ENCODE measurements at places on chromosomes 2 and 18.

- no peak for DNase-seq
These were observed 262.6 kb upstream of the THUMPD2 start for GRCh38 chr2:40041422-40042382.

GRCh38 chr2:43708891-43709290, 32.7 kb upstream of the C1GALT1C1L start:
- DNase-seq: no peak

GRCh38 chr18:51039138-51040112, 9.4 kb downstream of the SMAD4 start:
- no peak for DNase-seq

DNA sequence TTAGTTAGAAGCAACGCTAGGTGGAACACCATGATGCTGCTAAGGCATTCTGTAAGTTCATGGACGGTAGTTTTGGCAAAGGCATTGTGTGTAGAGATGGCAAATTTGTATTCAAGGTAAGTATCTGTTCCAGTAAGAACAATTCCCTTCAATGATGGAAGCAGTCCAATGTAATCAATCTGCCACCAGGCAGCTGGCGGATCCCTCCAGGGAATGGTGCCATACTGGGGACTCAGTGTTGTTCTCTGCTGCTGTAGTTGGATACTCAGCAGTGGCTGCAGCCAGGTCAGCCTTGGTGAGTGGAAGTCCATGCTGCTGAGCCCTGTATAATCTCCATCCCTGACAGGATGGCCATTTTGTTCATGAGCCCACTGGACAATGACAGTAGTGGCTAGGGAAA, 62.8 kb downstream of the ARL6IP6 start:
- DNase-seq: no peak

GRCh38 chr2:69549421-69549820, 94.1 kb downstream of the AAK1 start:
- DNase-seq: no peak

DNA sequence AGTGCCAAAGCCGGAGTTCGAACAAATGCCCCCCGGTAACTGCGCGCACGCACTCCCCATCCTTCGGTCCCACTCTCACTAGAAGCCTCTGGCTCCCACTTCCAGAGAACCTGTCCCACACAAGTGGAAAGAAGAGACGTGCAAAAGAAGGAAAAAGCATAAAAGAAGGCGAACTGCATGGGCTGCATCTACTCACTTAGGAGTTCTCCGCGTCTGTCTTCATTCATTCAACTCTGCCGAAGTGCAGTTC, 312 bp downstream of the NR4A2 start:
- DNase-seq: no peak

GRCh38 chr2:17805717-17806363, 10.4 kb upstream of the MSGN1 start:
- no peak for DNase-seq

GRCh38 chr2:68857855-68858456, 13.2 kb downstream of the BMP10 start:
- no peak for DNase-seq

GRCh38 chr2:205827809-205828365, 145.6 kb downstream of the NRP2 start:
- DNase-seq: no peak

GRCh38 chr2:127591221-127591923, 54.6 kb upstream of the GPR17 start:
- DNase-seq: no peak

- no peak for DNase-seq
These were observed 33.5 kb upstream of the NOL4 start for GRCh38 chr18:34258176-34258575.

DNA sequence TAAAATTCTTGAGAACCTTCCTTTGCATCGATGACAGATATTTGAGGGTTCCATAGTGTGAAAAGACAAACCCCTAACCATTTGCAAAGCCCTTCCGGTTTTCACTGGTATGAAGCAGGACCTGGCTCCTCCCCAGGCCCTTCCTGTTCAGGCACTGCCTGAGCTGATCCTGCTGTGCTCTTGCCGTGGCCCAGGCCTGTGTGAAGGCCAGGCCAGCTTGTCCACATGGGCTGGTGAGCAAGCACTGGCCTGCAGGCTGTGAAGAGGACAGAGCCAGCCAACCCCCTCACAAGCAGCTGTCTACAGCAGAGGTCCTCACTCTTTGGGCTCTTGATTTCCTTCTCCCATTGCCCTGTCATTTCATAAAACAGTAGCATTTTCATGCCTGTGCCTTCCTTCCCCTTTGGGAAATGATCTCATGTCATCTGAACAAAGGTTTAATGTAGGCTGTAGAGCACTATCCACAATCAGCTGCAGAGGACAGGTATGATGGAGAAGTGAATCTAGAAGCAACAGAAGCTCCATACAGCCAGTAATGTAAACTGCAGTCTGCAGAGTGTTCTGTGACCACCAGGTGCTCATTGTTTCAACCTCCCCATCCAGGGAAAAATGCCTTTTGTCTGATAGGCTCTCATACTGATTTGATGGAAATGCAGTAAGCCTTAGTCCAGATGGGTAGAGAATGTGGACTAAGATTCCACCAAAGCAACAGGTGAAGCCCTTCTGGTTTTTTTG, 19.8 kb downstream of the MPHOSPH10 start:
- no peak for DNase-seq

DNA sequence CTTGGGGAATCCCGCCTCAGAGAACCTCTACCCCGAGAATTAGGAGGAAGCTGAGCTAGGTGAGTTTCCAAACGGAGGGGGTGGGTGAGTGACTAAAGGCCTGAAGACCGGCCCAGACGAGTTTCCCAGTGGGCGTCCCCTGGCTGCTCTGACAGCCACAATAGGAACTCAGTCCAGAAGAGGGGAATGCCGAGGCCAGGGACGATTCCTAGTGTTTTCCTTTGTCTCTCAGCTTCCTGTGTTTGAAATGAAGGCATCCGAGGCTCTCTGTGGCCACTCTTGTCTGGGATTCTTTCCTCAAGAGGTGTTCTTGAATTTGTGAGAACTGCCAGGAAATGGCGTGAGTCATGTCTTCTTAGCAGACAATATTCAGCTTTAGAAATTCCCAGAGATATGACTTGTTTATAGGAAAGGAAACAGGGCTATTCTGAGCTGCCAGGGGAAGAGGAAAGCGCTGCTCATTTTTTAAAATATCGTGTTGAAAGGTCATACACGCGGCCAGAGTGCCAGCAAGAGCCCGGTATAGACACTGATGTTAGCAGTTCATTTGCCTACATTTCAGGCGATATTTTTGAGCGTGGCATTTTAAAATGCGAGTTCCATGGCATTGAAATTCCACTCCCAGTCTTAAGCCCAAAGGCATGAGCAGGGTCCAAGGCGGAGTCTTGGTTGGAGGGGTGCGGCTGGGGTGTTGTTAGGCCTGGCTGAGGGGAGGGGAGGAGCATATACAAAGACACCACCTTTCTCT, 169.1 kb upstream of the KLF7 start:
- no peak for DNase-seq

DNA sequence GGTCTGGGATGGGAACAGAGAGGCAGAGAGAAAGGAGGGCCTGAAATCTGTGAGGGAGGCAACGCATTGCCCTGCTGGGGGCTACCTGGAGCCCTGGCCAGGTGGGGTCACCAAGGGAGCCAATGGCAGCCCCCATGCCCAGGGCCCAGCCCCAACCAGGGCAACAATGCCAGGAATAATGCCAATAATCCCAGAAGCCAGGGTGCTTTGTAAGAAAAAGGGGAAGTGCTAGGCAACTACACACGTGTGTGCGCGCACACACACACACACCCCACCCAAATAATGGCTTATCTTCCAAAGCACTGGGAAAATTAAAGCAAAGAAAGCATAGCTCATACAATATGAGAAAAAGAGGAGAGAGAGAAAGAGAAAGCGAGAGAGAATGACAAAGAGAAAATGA, 7.0 kb upstream of the CLEC4F start:
- no peak for DNase-seq

DNA sequence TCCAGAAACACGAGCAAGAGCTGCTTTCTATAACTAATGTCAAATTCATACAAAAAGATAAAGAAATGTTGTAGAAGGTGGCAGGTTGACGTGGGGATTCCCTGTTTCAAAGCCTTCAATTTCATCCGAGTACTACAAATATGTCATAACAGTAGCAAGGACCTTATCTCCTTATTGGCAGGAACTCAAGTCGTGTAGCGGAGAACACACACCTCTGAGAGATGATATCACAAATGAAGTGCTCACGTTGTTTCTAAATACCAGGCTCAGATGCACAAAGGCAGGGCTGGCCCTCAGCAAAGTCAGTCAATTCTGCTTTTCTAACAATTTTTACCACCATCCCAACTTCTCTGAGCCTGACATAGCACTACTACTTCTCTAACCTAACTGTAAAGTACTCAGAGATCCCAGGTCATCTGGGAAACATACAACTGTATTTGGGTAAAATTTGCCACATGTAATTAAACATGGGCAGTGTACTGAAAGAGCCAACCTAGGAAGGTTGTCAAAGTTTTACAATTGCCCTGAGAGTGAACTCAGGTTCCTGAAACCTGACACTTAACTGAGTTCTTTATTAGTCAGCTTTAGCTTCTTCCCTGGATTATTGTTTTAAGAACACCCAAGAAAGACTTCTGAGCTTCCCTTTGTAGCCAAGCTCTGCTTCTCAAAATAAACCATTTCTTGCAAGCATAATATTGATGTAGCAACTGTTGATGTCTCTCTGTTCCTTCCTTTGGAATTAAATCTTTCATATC, 813.7 kb upstream of the ACVR2A start:
- DNase-seq: no peak

DNA sequence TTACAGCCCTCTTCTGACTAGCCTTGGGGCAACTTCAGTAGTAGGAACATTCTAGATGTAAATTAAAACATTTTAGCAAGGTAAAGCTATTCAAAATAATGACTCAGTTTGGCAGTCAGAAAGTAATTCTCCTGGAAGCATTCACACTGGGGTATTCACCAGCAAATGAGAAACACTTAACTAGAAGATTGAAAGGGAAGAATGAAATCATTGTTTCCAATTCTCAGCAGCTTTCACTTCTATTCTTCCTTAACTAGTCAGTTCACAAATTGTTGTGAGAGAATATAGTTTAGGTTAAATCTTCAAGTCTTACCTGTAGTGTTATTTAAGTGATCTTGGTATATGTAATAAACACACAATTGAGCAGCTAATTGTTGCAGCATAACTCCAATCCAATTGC, 1135.6 kb upstream of the FAM98A start:
- no peak for DNase-seq

DNA sequence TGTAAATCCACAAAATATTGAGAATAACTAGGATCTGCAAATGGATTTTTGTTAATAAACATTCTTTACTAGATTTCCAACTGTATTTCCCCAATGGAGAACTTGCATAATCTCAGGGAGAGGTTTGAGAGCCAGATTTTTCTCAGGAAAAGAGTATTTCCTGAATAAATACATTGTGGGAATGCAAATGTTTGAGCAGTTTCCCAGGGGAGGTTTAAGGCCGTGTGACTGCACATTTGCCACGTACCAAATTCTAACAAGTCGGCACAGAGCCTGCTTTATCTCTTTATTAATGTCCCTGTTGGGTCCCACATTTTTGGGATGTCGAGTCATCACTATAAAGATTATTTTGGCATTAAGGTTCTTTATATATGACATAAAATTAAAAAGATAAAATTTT, 27.0 kb downstream of the TFPI start:
- no peak for DNase-seq

DNA sequence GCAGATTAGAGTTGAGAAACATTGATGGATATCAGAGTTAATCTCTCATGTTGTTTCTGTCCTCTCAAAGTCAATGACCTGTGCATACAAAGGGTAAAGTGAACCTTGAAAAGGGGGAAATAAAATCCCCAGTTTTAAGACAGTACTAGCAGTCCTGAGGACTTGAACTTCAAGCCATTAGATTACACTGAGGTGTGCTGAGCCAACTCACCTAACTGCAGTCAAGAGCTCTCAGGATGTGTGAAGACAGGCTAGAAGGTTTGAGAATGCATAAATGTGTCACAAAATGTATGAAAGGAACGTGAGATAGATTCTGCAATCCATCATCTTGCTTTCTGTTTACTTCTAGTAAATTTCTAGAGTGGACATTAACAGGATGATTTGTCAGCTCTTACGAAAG, 35.5 kb downstream of the DOCK10 start:
- no peak for DNase-seq

- no peak for DNase-seq
These were observed 74.4 kb upstream of the ASB18 start for GRCh38 chr2:236338495-236339184.

GRCh38 chr2:39275016-39275415, 31.2 kb upstream of the CDKL4 start:
- no peak for DNase-seq

GRCh38 chr2:127406454-127406853, 11.8 kb upstream of the PROC start:
- no peak for DNase-seq

DNA sequence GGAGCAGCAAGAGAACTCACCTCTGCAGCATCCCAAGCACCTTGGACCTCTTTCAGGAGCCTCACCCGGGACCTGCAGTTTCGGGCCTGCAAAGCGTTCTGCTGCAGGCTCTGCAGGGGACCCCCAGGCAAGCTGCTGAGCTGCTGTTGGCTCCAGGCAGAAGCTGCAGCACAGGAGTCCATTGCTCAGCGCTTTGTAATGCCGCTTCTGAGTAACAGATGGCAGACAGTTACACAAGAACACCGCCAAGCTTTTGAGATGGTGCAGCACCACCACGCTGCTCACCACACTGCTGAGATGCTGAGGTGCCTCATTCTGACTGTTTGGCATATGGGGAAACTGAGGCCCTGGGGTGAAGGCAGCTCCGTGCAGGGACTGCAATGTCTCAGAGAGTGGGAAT, 1.9 kb upstream of the GALNT14 start:
- no peak for DNase-seq

DNA sequence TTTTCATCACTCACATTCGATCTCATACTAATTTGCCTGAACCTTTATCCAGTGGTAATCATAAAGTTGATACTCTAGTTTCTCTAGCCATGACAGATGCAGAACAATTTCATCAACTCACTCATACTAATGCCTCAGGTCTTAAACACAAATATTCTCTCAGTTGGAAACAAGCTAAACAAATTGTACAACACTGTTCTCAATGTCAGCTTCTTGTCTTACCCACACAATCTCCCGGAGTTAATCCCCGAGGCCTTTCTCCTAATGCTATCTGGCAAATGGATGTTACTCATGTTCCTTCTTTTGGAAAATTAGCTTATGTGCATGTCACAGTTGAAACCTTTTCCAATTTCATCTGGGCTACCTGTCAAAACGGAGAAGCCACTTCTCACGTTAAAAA, 11.5 kb upstream of the CNOT11 start:
- no peak for DNase-seq
